ENCODE measurements at places on chromosomes 11 and 22.

DNA sequence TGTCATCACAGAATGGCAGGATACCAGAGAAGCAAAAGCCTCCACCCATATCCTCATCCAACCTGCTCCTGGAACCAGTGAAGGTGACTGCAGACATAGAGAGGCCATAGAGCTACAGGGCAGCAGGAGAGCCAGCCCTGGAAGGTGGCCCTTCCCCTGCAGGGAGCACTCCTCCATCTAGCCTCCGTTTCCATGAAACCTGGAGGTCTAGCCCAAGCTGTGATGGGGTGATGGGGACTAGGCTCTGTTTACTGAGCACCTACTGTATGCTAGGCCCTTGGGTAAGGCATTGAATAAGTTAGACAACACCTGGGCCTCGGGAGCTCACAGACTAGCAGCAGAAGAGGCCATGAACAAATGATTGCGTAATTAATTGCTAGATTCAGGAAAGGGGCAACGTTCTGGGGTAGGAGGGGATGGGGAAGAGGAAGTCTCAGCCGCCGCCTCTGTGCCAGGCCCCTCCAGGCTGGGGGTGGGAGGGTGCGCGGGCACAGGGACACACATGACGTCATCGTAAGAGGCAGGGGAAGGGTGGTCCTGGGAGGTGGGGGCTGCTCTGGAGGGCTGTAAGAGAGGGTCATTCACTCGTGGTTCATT is 784 bp upstream of the SYNGR1 start:
- no peak for DNase-seq

DNA sequence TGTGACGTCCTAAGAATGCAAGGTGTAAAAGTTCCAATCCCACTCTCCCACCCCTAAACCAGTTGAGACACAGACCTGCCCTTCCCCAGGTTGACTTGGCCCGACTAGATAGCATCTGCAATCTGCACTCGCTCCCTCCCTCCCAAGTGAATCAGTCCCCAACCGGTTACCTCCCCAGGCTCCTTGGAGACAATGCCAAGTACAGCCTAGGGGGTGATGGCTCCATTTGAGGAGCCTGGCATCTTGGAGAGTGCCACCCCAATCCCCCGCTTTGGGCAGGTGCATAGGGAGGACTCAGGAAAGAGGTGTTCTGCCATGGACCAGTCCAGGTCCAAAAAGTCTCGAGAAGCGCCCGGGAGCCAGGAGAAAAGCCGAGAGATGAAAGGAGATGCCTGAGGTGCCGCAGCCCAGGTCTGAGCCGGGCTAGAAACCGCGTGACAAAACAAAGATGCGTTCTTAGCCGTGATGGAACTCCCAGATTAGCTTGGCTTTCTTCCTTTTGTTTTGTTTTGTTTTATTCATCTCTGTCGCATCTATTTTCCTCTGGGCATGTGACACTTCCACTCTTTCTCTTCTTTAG is 18.7 kb upstream of the SNX32 start:
- DNase-seq: no peak

DNA sequence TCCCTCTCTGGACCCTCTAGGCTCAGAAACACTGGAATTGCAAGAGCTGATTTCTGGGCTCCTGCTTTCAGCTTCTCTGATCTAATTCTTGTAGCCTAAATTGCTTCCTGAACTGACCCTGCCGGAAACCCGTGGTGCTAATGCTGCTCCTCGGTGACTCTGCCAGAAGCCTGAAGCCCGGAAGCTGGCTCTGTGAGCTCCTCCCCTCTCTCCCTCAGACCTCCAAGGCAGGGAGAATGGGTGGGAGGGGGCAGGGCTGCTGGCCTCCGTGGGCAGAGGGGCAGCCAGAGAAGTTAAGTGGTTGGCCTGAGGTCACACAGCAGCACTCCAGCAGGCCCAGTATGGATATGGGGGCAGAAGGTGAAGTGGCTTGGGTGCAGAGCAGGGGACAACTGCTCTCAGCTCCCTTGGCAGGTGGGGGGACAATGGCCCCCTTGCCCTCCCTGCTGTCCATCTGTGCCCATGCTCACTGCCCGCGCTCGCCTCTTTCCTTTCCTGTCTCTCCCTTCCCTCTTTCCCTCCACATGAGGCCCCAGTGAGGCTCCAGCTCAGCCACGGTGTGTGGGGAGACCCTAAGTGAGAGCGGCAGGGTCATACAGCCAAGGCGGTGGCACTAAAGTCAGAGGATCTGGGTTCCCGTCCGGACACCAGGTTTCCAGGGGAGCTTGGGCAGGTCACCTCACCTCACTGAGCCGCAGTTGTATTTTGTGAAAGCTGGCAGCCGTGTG is 16.2 kb downstream of the CAPN5 start:
- no peak for DNase-seq

GRCh38 chr11:83054904-83055380 is 16.8 kb downstream of the RAB30 start:
- DNase-seq: no peak

GRCh38 chr11:60831143-60831500 is 10.8 kb upstream of the CCDC86 start:
- peak; percentile 75 for DNase-seq

DNA sequence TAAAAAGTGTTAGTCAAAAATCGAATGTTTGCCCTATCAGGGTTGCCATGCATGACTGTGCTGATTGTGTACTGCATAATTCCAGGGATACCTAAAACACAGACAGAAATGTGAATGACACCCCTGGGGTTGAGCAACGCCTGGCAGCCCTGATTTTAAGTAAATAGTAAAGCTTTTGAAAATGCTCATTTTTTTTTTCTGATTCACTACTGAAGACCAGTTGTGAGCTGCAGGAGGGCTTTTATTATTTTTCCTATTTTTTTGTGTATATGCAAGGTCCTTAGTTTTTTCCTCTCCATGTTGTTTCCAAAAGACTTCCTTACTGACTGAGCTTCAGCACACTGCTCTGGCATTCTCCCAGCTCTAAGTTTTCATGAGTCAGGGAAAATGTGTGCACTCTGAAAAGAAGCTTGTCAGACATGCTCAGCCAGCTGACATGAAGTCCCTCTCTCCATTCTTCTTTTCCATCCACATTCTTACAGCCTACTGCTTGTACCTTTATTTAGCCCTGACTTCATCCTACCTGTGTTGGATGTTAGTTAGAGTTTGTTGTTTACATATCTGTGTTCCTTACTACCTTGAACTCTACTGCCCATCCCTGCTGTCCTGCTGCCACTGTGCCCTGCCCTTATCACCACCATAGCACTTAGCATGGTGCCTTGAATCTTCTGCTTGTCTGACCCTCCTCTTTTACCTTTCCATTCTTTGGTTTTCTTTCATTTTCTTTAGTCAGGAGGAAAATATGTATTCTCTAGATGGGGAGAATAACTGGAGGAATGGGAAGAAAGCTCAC is 79.5 kb downstream of the HORMAD2 start:
- DNase-seq: peak; percentile 10

Measured in H54 (cell line).